ENCODE measurements at places on chromosomes 1 and 21.
A peak's percentile ranks its signal among the peaks of the same experiment; 100 is the strongest.

GRCh38 chr1:19390166-19390850, 78.2 kb downstream of the SLC66A1 start:
- no peak for DNase-seq

GRCh38 chr1:41434748-41435449, 49.6 kb downstream of the EDN2 start:
- no peak for DNase-seq

DNA sequence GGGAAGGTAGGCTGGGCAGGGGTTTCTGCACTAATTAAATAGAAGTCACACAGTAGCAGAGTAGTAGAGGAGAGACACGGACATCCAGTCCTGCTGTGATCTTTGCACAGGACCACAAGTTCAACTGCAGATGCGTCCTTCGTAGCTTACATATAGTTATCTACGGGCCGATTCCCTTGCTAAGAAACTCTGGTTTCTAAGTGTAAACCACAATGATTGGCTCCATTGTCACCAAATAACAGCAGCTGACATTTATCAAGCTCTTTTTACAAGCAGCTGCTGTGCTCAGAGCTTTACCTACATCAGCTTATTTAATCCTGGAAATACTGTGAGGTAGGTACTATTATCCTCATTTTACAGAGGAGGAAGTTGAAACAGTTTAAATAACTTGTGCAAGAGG, 3.1 kb downstream of the SLC45A3 start:
- DNase-seq: peak; percentile 34

- DNase-seq: no peak
Measured at GRCh38 chr1:56572334-56573050, 6.9 kb downstream of the PLPP3 start.

GRCh38 chr1:171973421-171973820, 132.1 kb downstream of the DNM3 start:
- no peak for DNase-seq

- DNase-seq: no peak
Measured at GRCh38 chr21:27447843-27448242, 481.0 kb upstream of the ADAMTS5 start.

GRCh38 chr21:36255663-36256062, 64.3 kb upstream of the MORC3 start:
- no peak for DNase-seq

DNA sequence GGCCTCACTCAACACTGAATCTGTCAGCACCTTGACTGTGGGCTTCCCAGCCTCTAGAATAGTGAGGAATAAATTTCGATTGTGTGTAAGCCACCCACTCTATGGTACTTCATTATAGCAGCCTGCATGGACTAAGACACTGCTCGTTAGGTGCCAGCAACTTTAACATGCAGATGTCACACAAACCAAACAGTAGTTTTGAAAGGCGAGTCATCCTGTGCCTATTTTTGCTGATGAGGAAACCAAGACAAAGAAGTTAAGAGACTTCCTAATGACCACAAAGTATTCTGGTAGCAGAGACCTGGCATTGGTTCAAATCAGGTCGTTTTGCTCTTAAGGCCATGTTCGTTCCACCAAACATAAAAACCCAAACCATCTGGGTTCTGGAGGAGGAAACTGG, 42.9 kb downstream of the BATF3 start:
- no peak for DNase-seq

DNA sequence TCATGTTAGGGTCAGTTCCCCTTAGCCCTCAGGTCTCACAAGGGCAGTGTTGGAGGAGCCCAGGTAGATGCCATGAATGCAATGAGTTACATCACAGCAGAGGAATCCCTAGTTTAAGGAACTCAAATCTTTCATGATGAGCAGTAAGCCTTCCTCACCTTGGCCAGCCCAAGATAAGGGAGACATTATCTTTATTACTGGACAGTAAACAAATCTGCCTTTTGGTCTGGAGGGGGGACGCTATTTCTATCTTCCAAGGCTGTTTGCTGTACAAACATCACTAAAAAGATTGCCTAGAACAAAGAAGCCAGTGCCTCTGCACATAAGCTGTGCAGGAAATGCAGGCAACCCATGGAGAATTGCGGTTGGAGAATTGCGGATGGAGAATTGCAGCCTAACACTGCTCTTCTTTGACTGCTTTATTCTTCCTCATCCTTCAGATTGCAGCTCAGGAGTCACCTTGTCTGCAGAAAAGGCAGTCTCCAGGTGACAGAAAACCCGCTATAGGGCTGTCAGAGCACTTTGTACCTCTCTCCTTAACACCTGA, 2.3 kb upstream of the CHI3L1 start:
- no peak for DNase-seq

DNA sequence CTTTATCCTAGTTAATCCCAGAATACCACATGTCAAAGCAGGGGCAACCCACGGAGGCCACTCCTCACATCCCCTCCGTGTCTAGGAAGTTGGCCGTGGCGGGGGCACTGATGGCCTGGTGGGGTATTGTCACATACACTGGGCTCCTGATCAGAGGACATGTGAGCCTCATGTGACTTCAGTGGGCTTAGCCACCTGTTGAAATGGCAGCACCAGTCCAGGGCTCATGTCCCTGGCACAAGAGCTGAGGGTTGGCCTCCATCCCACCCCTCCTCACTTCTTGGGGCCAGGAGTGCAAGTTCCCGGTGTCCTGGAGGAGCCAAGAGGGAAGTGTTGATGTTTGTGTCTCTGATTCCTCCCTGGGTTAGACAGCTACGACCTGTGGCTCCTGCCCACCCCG, 313.4 kb downstream of the CAMTA1 start:
- DNase-seq: no peak

DNA sequence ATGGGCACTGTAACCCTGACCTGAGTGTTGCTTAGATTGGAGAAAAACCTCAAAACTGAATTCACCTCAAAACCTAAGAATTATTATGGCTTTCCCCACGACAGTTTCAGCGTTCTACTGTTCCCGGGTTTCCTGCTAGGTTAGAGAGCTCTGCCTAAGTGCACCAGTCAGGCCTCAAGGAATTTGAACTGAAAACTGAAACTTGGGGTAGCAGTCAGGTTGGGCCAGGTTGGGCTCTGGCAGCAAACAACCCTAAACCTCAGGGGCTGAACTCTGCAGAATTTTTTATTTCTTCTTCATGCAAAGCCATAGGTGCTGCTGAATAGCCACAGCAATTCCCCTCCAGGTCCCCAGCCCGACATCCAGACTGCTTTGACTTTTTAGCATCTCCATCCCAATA, 437.0 kb upstream of the PROX1 start:
- no peak for DNase-seq

DNA sequence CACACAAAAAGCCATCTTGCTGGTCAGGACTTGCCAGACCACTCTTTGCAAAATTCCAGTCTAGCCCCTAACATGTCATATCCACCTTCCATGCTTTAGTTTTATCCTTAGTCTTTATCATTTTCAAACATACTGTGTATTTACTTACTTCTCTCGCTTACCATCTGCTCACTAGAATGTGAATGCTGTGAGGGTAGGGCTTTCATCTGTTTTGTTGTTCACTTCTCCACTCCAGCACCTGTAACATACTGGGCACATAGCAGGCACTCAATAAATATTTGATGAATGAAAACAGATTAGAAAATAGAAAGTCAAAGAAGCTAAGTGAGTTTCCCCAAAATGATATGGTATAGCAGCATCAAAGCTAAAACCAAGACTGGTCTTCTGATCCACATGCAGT, 79.9 kb downstream of the OLFML2B start:
- DNase-seq: no peak

DNA sequence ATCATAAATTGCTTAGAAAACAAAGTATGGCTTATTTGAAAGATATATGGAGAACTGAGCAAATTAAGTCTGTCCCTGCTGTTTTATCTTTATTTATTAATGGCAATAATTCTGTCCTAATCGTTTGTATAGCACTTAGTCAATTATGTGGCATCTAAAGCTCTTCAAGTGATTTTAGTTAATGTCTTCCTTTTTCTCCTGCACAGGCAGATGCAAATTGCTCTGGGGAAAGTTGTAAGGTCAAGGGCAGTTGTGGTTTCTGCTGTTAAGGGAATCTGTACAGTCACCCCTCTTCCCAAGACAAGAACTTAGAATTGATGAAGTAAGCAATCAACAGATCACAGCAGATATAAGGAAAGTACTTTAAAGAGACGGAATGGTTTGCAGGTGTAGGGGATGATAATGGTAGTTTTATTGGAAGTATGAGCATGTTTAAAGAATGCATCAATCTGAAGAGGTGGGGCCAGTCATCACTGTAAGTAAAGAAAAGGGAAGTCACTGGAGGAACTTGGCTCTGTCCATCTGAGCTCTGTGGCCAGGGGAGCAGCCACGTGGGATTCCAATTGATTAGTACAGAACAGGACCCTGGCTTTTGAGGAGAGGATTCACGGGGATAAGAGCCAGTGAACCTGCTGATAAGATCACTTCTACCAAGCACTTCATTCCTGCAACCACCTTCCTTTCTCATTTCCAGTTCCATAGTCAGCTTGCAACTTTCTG, 116.0 kb upstream of the KCNJ6 start:
- DNase-seq: no peak

- DNase-seq: no peak
Measured at GRCh38 chr1:193850745-193851144, 664.3 kb upstream of the B3GALT2 start.

- no peak for DNase-seq
Measured at GRCh38 chr1:207188901-207189300, 84.9 kb downstream of the C4BPA start.

DNA sequence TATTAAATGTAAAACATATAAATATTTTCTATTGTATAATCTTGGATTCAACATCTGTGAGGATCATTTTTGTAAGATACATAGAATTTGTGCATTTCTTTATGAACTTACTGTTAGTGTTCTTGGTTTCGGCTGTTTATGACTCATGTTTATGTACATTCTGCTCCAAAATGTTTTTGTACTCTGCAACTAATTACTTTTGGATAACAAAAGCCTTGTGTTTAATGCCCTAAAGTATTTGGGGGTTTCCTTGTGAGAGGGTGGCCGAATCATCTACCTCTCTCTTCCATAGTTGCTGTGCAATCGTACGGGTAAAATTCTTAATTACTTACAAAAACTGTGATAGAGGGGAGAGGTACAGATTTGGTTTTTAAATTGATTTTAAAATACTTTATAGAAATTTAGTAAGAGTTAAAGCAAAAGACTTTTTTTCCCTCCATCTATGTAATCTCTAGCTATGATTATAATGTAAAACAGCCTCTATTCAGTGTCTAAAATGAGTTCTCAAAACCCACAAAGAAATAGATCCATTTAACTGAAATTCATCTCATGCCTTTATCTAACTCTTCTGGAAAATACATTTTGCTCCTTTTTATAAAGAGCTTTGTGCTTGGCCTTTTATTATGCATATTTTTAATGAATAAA, 38.7 kb upstream of the LRRC8C start:
- no peak for DNase-seq

- DNase-seq: no peak
Measured at GRCh38 chr1:200673952-200674823, 4.5 kb upstream of the DDX59 start.

GRCh38 chr1:89904219-89904980, 83.6 kb downstream of the LRRC8D start:
- DNase-seq: no peak

DNA sequence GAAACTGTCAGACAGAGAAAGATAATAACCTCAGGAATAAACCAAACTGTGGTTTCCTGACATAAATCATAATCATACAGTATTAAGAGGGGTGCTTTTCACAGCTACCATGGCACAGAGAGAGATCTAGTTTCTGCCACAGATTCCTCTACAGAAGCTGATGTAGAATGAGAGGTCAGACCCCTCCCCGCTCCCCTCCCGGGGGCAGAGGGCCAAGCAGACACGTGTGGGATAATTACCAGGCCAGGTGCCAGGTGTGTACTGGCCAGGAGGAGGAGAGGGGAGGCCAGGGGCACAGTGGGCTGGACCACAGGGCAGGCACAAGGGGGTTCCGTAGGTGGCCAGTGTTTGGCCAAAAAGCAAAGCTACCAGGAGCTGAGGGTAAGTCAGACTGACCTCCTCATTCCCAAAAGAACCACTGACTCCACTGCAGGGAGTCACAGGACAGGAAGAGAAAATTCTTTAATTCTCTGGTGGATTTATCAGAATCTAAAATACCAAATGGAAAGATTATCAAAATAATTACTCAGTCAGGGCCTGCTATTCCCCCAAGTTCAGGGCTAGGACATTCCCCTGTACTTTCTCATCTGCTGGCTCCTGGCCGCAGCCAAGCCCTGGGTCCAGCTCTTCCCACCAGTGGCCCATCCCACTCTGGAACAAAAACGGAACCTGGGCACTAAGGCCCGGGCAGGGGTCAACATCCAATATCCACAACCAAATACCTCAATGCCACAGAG, 30.0 kb downstream of the C2CD2 start:
- DNase-seq: no peak

- no peak for DNase-seq
Measured at GRCh38 chr1:81660286-81660685, 140.4 kb upstream of the ADGRL2 start.

GRCh38 chr1:181478306-181478705, 5.0 kb upstream of the CACNA1E start:
- no peak for DNase-seq

DNA sequence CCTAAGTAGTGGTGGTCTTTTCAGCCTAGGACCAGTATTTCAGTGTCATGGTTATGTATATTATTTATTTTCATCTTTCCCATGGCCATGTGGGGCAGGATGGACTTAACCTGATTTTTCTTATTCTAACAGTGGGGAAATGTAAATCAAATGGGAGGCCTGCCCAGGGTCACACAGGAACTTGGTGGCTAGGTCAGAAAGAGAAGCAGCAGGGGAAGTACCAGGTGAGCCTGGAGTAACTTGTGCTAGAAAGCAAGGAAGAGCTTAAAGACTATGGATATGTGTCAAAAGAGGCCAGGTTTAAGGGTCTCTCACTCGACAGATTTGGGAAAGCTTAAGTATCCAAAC, 936 bp downstream of the ZFP69B start:
- no peak for DNase-seq

DNA sequence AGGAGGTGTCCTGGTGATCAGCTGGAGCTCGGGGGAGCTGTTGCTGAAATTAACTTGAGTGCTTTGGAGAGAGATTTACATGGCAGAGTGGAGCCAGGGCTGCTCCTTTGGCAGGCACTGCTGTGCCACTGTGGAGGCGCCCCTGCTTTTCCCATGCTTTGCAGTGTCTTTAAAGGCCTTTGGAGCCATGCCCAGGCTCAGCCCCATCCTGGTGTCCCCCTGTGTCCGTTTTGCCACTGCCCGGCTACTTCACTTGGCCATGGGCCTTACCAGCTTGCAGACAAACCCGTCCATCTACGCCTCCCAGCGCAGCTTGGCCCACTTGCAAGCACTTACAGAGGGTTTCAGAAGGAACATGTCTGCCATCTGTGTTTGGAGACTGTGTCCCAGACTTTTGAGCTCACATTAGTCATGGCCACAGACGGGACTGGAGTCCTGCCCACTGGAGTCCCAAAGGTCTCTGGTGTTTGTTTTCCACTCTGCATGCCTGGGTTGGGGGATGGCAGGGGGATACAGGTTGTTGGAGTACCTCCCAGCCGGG, 18.2 kb upstream of the LAMTOR5 start:
- no peak for DNase-seq

- DNase-seq: no peak
Measured at GRCh38 chr1:226027538-226028217, 28.5 kb upstream of the SDE2 start.

- DNase-seq: peak; percentile 65
Measured at GRCh38 chr1:114979278-114979891, 50.2 kb upstream of the TSHB start.

Measured in colonic mucosa (tissue), 4 donors.